Left ventricle myocardium superior (tissue), 1 donor: ENCODE measurements at places on chromosomes 6 and 20. TPM values are rescaled to one million over a fixed set of nuclear protein-coding genes. Genes with fewer than 3 reads are reported as not detected.

Gene PRPH2
- 0.47 TPM for total RNA-seq

Gene ERVFRD-1
- total RNA-seq = 0.12 TPM

Gene SULF2
- total RNA-seq = 35.1 TPM

DNA sequence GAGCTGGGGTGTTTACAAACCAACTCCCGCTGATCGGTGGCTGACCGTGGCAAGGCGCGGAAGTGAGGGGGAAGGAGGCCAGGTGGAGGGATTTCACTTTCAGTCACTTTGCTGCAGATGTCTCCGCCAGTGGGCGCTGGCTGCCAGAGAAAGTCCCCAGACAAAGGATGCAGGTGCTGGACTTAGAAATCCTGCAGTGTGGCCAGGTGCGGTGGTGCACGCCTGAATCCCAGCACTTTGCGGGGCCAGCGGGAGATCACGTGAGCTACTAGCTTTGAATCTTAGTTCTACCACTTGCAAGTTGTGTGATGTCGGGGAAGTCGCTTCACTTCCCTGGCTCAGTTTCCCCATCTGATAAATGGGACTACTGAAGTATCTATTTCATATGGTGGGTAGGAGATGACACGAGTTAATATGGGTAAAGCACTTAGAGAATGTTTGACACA, 180.4 kb downstream of the ZNF217 start:
- DNase-seq = peak; percentile 38

DNA sequence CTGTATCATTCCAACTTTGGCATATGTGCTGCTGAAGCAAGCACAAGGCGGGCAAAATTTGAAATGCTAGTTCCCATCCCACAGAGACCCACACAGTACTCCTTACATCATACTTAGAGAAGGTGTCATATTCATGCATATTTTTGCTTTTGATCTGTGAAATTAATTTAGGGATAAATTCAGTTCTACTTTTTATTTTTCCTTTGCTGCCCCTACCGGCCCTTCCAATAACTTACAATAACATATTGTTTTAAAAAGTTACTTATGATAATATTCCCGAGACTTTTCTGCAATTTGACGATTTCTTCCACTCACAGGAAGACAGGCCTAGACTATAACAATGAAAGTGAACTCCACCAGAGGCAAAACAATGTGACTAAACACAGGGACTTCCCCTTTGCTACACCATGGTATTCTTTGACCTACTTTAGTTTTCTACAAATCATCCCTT, 35.0 kb downstream of the SESN1 start:
- no peak for DNase-seq

DNA sequence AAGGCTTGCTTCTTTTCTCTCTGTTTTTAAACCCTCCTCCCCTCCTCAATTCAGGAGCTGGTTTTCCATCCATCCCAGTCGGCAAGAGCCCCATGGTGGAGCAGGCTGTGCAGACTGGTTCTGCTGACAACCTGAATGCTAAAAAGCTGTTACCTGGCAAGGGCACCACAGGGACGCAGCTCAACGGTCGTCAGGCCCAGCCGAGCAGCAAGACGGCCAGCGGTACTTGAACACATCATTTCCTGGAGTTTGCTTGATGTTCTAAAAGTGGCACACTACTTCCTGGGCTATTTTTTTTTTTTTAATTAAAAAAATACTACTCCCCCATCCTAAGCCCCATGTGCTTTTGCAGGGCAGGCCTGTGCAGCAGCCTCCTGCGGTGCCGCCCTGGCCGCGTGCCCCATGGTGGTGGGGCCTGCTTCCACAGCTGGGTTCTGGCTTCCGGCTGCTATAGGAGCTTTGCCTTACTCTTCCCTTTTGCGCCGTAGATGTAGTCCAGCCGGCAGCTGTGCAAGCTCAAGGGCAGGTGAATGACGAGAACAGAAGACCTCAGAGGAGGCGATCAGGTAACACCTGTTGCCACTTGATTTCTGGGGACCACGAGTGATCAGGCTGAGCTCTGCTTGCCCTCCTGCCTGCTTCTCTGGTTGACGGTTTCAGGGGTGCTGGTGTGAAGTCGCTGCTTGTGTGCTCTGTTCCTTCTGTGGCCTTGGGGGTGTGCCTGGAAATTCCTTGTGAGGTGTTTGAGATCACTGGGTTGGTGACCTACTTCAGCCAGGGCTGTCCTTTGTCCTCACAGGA, 7.7 kb downstream of the LSM14B start:
- DNase-seq = no peak

DNA sequence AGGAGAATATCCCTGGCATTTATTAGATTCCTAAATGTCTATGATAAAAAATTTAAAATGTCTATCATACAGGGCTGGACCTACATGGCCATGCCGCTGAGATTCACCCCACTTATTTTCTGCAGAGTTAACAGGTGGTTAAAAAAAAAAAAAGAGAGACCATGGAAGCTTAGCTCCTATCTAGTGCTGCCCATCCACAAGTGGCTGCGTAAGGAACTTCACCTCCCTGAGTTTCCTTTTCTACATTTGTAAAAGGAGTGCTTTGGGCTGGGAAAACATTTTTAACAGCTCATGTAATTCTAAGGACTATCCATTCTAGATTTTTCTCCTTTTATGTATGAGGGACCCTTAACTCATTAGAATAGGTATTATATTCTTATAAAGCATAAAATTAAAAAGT, 534.1 kb downstream of the MMUT start:
- DNase-seq = no peak

GRCh38 chr20:21873291-21873690, 167.8 kb downstream of the PAX1 start:
- DNase-seq = no peak

DNA sequence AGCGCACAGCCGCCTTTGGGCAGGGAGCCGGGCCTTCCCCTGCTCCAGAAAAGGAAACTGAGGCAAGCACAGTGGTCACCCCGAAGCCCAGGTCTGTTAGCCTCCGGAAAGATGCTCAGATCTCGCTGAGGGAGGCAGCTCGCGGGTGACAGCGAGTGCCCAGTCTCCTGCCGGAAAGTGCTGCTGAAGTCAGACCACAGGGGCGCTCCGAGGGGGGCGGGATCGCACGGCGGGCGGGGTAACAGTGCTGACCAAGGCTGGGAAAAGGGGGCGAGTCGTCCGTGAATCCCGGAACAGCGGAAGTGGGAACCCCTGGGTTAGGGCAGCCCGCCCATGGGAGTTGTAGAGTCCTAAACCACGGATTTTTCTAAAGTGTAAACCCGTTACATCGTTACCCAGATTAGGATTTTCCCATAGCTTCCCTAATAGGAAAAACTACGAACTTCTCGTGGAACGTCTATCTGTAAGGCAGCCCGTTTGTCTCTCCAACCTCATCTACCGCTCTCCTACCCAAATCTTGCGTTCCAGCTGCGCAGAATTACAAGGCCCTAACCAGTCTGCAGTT, 504 bp downstream of the VPS16 start:
- peak; percentile 78 for DNase-seq

DNA sequence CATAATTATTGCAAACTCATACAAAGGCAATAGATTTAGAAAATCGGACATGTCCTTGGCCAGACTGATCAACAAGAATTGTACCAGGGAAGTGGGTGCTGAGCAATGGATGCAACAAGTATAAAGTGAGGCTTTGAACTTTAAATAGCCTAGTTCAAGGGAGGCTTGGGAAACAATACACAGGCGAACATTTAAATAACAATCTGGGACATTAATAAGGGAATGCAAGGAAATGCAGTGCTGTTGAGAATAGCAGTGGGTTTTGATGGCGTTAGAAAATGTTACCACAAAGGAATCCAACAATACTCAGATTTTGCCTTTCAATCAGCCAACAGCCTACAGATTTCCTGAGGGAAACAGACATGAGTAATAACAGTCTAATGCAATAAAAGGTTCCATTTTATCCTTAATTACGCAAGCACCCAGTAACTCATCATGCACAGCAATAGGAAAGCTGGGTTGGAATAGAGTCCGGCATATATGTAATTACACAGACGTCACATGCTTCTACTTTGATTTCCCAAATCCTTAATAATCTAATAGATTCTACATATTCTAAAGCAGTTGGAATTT, 134.6 kb downstream of the PHACTR1 start:
- no peak for DNase-seq

DNA sequence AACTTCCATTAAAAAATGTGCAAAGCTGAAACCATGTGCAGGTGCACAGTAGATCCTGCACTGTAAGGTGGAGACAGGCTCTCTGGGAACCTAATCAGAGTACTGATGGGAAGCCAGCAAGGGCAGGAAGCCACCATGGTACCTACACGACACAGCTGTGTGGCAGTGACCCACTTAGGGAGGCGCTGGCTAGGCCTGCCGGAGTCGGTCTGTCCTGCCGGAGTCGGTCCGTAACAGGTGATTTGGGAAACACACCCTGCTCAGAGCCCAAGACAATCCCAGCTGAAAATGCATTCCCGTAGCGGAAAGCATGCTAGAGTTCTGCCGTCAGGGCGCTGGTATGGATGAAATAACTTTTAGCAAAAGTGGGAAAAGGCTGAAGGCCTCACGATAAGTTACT, 17.2 kb downstream of the TXNDC5 start:
- no peak for DNase-seq

DNA sequence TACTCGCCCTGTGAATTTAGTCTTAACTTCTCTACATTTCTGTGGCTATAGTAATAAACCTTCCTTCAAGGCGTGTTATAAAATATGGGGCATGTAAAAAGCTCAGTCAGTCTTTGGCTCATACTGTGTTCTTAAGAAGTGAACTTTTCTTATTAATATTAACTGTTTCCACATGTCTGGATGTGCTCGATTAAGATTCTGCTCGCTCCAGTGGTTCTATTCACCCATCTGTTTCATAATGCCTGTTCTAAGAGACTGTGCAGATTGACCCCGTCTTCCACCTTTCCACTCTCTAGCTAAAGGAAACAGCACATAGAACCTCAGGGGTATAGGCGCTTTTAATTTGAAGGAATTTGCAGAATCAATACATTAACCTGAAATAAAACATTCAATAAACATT, 99.9 kb downstream of the L3MBTL3 start:
- no peak for DNase-seq

DNA sequence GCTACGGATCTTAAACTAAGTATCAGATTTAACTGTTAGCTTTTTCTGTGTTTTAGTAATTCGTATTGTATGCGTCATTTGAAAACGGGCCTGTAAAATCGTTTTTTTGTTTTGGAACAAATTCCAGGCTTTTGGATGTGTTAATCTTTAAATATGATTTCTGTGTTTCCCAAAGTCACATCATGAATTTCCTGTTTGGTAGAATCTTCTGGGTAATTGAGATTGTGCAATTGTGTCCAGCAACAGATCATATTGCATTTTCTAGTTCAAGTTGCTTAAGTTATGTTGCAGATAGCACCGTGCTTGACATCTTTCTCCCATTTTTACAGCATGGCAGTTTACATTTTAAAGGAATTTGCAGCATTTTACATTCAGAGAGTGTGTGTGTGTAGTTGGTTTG, 1.9 kb downstream of the MAPK14 start:
- no peak for DNase-seq
